ENCODE measurements at places on chromosomes 13 and 19.

DNA sequence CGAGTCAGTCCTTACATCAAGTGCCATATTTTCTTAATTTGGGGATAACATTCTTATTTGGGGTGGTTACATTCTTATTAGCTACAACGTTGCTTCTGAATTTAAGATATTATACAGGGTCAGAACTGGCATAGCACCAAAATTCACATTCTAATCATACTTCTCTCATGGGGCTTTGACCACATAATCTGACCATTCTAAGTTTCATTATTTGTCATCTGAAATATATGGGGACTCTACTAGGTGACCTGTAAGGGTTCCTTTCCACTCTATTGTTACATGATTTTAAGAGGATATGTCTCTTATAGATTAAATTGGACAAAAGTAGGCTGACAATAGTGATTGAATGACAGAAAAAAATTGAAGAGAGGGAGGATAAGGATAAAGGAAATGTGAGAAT is 536.5 kb downstream of the KCTD12 start:
- DNase-seq = no peak

- DNase-seq = no peak
Measured at GRCh38 chr19:46042252-46042883, 1.6 kb upstream of the IGFL4 start.

- DNase-seq = no peak
Measured at GRCh38 chr19:33720691-33721682, 75.7 kb upstream of the KCTD15 start.

- DNase-seq = no peak
Measured at GRCh38 chr13:77036279-77036678, 9.3 kb upstream of the FBXL3 start.

- DNase-seq = no peak
Measured at GRCh38 chr19:30685426-30686000, 313.3 kb downstream of the ZNF536 start.

GRCh38 chr19:43767316-43767715 is 12.6 kb upstream of the SMG9 start:
- no peak for DNase-seq

DNA sequence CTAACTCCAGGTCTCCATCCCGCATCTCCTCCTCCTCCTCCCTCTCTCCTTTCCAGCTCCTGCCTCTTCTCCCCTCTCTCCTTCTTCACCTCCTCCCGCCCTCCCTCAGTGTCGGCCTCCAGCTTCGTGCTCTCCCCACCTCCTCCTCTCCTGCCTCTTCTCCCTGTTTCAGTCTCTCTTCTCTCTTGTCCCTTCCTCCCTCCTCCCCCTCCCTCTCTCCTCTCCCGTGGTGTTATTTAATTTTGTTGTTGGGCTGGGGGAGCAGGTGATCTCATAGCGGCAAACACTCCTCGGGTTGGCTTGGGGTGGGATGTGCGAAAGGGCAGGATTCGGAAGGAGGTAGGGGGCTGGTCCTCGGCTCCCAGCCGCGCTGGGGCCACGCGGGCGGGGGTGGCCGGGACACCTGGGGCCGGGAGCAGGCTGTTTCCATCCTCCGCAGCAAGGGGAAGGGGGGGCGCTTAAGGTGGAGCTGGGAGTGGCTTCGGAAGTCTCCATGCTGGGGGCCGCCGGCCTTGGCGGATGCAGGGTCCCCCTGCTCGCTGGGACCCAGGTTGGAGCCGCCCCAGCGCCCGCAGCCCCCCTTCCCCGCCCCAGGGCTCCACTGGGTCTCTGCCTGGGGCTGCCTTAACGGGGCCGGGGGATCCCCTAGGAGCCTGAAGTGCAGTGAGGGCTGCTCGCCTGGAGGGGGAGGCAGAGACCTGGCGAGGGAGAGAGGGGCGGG is at the start of gene CA11:
Gene CA11 (minus strand): TSS at position 187 of the 721 bp plus-strand sequence. CDS start 555 bp downstream, outside the sequence.
- no peak for DNase-seq

DNA sequence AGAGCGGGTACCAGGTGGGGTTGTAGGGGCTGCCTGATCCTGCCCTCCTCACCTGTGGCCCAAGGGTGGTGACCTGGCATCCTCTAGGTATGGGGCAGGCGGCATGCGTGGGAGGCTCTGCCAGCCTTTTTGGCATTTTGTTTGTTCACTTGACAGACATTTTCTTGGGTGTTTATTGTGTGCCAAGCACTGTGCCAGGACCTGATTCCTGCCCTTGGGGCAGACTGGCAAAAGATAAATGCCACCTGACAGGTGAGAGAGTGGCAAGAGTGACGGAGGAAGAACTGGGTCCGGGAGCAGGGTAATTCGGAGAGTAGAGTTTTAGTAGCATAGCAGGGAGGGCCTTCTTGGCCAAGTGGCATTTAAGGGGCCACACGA is 6.0 kb downstream of the RAB11B start:
- no peak for DNase-seq

- no peak for DNase-seq
Measured at GRCh38 chr13:26557051-26557392, 461 bp upstream of the WASF3 start.

DNA sequence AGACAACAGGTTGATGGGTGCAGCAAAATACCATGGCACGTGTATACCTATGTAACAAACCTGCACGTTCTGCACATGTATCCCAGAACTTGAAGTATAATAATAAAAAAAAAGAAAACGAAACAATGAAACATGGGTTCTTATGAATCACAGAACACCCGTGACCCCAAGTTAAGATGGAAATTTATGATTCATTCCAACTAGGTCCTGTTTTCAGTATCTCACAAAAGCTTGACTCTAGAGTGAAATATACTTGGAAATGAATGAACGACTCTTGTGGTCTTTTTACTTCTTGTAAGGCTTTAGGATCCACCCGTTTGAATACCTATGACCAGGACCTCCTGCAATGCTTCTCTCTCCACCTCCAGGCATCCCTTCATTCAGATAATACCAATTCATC is 3.5 kb upstream of the LILRB4 start:
- DNase-seq = no peak

GRCh38 chr19:17020385-17020784 is 6.2 kb downstream of the CPAMD8 start:
- no peak for DNase-seq

DNA sequence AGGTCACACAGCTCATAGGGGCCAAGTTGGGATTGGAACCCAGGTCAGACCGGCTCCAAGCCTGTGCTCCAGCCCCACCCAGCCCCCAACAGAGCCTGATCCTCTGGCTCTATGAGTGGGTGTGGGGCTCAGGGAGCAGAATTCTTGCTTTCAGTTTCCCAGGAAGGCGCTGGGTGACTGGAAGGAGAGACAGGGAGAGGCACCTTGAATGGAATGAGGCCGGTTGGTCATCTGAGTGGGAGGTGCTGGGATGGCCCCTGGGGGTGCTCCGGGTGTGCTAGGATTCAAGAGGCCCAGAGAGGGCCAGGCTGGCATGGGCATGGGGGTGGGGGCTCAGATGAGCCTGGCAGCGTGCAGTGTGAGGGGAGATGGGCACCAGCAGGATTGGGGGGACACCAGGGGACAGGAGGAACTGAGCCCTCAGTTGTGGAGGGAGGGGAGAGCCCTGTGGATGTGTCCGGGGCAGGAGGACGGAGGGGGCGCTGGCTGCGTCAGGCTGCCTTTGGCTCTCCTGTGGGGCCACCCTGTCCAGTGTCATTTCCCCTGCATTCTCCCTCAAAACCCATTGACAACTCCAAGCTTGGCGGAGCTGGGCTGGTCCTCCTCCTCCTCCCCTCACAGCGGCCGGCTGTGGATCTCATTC is 31.2 kb upstream of the ANKRD10 start:
- DNase-seq = no peak

DNA sequence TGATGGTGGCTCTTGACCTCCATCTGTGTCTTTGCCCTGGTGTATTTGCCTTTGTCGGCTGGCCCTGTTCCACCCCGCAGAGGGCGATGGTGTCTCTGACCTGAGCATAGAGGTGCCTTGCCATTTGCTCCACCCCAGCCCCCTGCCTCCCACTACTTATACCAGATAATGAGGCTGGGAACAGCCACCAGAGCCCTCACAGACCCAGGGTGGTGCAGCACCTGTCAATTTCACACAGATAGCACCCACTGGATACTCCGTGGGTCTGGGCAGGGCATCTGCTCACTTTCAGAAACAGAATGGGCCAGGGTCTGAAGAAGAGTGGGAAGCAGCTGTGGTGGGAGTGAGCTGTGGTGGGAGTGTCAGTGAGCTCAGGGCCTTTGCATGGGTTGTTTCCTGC is 4.1 kb downstream of the ZNF536 start:
- DNase-seq = no peak

- peak; percentile 27 for DNase-seq
Measured at GRCh38 chr13:50082426-50083281, 67.4 kb downstream of the KCNRG start.

DNA sequence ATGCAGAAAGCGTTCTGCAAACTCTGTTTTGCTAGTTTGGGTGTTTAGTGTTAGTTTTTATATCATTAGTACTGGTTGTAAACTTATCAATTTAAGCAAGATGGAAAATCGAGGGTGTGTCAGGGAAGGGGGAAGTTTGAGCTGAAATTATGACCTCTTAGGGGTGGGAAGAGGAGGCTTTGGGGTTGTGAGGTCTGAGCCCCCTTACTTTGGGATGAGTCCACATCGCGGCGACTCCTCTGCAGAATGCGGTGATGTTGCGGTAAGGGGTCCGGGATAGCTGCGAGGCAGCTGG is 743 bp upstream of the NDUFS7 start:
- DNase-seq = no peak

GRCh38 chr13:83009987-83010386 is 872.3 kb downstream of the SLITRK1 start:
- DNase-seq = no peak

Data from NCI-H1436 treated with DMSO at 0.1 percent for 48 hours (cell line).